Globus pallidus (tissue), 1 donor: ENCODE measurements at places on chromosomes 3 and 15.

DNA sequence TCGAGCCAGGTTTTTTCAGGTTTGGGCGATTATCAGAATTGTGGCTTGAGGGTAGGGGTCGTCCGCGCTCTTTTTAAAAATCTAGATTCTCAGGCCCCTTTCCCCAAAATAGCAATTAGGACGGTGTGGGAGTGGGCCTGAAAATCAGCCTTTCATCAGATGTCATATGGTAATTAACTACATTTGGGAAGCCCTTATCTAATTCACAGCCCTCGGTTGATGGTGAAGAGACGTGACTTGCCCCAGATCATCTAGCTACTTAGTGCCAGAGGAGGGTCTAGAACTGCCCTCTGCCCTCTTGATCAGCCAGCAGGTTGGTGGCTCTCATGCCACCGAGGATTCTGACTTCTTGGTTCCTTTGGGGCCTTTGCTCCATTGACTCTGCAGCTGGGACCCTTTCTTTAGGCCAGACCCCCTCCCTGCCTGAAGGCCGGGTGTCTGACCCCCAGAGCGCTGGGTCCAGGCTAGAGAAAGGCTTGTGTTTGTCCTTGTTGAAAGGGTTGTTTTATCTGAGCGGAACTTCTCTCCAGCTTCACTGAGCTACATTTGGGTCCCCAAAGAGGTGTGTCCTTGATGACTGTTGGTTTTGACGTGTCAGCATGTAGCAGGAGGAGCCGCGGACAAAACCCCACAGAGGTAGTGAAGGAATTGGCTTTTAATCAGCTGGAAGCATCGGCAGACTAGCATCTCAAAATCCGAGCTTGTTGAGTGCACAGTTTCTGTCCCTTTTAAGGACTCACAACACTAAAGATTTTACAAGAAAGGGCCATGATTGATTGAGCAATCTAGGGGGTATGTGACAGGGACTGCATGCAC is 857 bp downstream of the AEN start:
- no peak for DNase-seq

DNA sequence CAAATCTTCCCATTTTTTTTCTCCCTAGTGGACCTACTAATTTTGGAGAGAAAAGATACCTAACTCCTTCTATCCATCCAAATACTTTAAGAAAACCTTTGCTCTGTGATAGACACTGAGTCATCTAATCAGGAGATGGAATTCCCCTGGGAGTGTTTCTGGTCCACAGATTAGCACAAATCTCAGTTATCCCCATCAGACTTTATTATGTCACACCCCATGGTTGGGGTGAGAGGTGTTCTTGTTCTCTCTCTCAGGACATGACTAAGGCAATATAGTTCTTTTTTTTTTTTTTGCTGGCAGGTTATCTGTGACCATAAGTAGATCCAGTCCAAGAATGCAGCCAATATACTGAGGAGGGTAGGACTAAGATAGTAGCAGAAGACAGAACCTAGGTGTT is 15.8 kb downstream of the SLC9A9 start:
- no peak for DNase-seq

DNA sequence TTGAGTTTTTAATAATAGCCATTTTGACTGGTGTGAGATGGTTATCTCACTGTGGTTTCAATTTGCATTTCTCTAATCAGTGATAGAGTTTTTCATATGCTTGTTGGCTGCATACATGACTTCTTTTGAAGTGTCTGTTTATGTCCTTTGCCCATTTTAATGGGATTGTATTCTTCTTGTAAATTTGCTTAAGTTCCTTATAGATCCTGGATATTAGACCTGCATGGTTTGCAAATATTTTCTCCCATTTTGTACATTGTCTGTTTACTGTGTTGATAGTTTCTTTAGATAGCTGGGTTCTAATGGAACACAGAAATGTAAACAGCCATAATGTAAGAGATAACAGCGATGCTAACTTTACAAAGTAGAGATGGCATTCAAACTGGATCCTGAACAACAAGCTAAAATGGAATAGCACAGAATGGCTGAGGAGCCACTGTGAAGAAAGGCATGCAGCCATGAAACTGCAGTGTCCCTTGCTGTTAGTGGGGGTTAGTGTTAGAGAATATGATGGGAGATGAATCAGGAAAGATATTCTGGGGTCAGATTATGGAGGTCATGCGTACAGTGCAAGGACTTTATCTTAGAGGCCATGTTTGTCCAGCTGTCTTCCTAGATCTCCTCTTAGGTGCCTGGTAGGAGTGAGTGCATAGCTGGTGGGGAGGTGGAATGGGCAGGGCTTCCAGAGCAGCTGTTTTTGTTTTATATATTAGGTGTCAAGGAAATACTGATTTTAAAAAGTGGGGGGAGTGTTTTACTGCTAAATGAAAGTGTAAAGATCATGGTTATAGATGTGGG is 48.1 kb downstream of the BBS4 start:
- no peak for DNase-seq

DNA sequence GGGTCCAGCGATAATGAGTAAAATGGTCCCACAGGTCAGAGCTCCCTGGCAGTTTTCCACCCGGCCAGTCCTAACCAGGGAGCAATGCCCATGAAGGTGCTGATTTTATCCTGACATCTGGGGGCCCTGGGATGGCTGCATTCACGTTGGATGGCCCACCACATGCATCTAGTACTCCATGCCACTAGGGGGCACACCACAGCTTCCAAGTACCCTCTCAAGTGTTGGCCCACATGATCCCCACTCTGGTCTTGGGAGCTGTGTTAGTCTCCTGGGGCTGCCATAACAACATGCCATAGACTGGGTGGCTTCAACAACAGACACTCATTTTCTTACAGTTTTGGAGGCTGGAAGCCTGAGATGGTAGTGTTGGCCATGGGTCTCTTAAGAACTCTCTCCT is 225.5 kb downstream of the SLCO3A1 start:
- DNase-seq, result no peak

DNA sequence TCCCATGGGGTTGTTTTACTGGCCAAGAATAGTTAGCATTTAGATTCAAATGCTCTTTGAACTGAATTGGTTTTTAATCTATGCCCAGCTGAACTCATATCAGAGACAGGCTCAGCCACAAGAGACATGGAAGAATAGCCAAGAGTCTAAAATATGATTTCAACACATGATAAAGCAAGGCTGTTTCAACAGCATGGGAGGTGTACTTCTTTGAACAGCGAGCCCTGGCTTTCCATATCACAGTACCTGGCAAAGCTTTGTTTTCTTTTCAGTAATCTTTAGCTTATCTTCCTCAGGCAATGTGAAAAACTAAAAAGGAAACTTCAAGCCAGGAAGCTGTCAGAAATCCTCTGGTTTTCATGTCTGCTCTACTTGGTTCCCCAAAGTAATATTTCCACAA is 413.6 kb upstream of the ADAMTS9 start:
- DNase-seq, result no peak

DNA sequence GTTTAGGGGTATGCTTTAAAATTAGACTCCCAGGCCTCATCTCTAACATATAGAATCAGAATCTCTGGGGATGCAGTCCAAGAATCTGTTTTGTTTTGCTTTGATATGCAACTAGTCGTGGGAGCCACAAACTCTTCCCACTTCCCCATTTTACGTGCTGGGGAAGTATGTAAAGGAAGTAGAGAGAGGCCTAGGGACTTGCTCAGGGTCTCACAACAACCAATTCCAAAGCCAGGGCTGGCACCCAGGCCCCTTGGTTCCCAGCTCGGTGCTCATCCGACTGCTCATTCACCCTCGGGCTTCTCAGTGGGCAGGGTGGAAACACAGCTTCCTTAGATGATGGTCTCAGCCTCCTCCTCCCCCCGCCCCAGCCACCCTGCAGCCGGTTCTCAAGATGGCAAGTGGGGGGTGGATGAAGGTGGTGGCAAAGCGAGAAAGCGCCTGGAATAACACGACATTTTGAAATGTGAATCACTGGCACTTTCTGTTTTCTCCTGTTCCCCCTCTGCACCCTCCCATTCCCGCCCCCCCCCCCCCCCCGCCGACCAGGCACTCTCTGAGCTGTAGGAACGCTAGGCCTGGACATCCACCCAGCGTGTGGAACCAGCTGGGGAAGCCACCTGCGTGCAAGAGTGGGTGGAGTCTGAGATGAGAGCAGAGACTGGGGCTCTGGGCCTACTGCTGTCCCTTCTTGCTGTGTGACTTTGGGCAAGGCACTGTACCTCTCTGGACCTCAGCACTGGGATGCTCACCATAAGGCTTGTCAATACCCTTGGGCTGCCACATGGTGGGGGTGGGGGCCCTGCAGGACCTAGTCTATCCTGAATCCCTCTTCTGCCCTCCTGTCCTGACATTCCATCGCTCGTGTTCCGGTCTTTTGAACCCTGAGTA is 214.5 kb downstream of the RPLP1 start:
- peak; percentile 53 for DNase-seq

DNA sequence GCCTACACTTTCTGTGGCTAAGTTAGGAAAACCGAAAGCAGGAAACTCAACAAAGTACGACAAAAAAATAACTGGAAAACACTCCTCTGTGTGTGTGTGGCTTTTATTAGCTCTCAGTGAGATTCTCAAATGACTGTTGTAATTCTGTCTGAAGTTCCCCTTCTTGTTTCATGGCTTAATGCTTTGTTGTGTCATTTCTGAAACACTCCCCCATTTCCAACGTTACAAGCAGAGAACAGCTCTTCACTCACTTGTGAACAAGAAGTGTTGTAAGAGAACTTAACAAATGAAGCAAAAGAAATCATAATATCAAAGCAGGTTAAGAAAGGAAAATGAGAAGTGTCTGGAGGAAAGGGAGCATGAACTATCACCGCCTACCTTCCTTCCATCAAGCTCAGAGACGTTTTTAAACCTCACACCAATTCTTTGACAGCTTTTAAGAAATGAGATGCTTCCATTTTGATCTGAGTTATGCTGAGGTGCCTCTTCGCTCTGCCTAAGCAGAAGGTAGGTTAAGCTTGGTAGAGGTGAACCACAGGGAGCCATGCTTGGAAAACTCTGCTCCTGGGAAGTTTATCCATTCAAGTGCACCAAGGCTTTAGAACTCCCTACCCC is 12.4 kb upstream of the SEC62 start:
- DNase-seq, result no peak

DNA sequence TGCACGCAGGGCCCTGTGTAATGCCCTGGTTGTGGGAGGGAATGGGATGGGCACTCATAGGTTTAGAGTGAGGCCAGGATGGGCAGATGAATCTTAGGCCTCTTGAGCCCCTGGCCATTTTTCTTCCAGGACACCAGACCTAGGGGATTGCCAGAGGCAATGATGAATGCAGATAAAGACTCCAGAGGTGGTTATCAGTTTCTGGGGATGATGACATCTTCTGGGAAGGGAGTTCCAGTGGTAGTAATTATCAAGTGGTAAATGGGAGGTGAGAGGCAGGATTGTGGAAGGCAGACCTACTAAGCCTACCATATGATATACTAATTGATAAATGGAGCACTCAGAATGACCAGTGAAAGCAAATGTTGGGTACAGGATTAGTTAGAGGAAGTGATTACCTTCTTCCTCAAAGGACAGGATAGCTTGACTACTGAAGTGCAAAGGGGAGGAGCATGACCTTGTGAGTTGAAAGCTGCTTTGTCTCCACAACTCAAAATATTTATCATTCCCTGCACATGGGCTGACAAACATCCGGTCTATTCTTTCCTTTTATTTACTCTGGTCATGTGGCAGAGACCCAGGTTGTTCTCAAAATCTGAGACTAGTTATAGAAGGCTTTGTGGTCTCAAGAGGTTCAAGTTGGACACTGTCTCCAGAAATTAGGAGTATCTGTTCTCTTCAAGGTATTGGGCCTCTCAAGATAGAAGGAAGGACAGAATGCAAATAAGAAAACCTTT is 10.2 kb upstream of the MAPK6 start:
- no peak for DNase-seq

GRCh38 chr3:54632834-54633233 is 295.0 kb downstream of the LRTM1 start:
- DNase-seq, result no peak

DNA sequence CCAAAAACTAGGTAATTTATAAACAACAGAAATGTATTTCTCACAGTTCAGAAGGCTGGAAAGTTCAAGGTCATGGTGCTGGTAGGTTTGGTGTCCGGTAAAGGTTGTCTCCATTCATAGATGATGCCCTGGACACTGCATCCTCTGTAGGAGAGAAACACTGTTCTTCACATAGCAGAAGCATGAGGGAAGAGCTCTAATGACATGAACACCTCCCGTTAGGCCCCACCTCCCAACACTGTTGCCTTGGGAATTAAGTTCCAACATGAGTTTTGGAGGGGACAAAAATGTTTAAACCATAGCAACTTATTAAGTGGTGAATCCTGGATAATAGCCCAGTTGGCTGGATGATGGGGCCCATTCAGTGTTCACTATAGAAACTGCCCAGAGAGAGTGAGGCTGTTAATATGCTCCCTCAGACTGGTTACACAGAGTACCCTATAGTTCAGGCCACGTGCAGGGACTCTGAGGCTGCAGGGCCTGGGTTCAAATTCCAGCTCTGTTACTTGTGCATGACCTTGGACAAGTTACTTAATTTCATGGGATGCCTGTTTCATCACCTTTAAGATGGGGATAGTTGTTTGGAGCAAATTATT is 37.0 kb downstream of the CCNL1 start:
- no peak for DNase-seq

- DNase-seq, result no peak
These were observed 317.5 kb downstream of the GBE1 start for GRCh38 chr3:81443958-81444357.

DNA sequence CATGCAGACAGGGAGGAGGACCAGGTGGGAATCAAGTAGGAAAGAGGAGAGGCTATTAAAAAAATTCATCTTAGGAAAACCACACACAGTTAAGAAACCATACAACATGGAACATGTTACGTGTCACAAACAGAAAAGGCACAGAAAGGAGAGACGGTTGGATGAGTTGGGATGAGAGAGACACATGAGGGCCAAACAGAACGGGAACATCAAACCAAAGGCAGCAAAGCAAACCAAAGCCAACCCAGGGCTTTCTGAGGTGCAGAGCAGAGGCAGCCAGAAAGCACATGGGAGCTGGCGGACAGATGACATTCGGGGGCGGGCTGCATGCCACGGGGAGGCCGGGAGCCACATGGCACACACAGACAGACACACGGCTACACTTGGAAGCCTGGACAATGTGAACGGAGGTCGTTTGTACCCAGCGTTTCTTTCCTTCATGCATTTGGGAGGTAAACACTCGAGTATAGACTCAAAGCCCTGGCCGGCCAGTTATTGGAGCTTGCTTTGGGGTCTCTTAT is 8.6 kb upstream of the SEC13 start:
- no peak for DNase-seq

DNA sequence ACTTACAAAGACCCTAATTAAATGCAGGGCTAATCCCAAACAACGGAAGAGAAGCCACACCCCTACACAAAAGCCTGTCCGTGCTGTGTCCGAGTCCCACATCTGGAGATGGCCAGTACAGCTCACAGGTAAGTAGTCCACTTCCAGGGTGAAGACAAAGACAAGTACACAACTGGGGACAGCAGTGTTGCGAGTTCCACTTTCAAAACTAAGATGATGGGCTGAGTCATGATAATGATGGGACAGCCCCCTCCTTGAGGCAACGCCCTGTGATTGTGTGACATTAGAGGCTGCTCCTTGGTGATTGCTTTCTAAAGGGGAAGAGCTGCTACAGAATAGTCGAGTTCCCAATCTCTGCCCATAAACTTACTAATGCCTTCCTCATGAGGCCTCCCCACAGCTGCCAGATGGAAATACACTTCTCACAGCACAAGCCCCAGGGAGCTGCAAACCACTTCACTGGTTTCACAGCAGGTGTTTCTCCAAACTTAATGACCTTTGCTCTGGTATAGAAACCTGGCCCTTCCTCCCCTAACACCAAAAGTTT is 27.6 kb downstream of the RFT1 start:
- DNase-seq, result no peak

GRCh38 chr3:39029556-39029955 is 22.2 kb downstream of the SCN11A start:
- no peak for DNase-seq

GRCh38 chr3:127954640-127955039 is 39.6 kb downstream of the KBTBD12 start:
- peak; percentile 50 for DNase-seq
